Activated CD4-positive, CD25-positive, alpha-beta regulatory T cell treated with anti-CD3 and anti-CD28 coated beads, Interleukin-2, amount 50 U/mL, for 72 hours (primary cell): ENCODE measurements at places on chromosomes 4 and X.

GRCh38 chr4:166422475-166422874, 549.4 kb downstream of the TLL1 start:
- no peak for DNase-seq

DNA sequence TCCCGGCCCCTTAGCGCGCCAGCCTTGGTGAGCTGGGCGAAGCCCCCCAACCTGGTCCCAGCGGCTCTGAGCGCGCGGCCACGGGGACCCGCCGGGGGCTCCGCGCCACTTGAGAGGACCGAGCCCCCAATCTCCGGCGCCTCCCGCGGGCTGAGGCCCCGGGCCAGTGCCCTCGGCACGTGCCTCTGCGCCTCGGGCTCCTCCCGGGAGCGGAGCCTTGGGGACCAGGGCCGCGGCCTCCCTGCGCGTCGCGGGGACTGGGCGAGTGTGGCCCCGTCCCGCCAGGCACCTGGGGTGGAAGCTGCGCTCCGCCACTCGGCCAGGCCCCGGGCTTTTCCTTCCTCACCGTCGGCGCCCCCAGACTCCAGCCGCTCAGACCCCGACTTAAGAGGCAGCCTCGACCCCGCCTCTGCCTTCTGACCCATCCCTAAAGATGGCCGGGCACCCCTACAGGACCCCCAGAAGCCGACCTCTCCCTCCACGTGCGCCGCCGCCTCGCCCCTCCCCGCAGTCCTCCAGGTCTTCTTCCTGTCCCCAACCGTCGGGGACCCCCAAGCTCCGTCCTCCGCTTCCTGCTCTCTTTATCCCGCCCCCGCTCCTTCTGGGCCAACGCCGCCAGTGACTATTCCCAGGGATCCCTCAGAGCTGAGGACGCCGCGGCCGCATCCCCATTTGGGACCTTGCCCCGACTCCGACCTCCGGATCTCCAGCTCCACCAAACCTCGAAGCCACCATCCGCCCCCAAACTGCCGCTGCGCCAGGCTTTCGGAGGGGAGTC, 752 bp downstream of the ERAS start:
- no peak for DNase-seq

GRCh38 chr4:3364199-3364598, 71.4 kb downstream of the RGS12 start:
- DNase-seq, result no peak

DNA sequence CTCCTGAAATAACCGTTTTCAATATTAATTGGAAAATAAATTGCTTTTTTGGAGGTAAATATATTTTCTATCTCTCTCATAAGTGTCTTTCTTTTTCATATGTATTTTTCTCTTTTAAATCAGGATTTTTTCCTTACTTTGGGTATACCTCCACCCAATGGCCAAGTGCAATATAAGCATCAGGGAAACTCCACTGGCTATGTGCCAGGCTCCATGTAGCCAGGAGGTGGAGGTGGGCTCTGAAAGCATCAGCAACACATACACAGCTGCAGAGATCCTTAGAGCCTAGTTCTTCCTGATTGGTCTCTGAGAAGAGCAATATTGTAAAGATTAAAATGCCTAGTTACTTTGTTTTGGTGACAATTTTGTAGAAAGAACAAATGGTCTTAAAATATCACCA, 3.4 kb downstream of the GABRA2 start:
- DNase-seq, result no peak

GRCh38 chr4:5032813-5033212, 13.6 kb upstream of the CYTL1 start:
- DNase-seq, result no peak

- no peak for DNase-seq
Measured at GRCh38 chr4:60945641-60946040, 254.5 kb upstream of the ADGRL3 start.

GRCh38 chrX:154529206-154529612, 13.2 kb upstream of the FAM3A start:
- DNase-seq, result no peak

- no peak for DNase-seq
Measured at GRCh38 chrX:150200820-150201287, 162.3 kb upstream of the MAMLD1 start.

DNA sequence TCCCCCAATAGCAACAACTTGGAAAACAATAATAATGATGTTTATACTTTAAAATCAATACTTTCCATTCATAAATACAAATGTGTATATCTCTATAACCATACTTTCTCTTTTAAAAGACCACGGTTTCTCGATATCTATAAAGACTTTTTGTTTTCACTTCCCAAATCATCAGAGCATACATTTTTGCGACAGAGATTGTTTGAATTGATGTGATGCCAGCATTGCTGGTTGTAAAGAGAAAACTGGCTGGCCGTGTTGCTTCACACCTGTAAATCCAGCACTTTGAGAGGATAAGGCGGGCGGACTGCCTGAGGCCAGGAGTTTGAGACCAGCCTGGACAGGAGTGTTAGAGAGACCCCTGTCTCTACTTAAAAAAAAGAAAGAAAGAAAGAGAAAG, 77.6 kb upstream of the ZNF518B start:
- DNase-seq, result no peak
